ENCODE measurements at places on chromosomes 5 and 9.

DNA sequence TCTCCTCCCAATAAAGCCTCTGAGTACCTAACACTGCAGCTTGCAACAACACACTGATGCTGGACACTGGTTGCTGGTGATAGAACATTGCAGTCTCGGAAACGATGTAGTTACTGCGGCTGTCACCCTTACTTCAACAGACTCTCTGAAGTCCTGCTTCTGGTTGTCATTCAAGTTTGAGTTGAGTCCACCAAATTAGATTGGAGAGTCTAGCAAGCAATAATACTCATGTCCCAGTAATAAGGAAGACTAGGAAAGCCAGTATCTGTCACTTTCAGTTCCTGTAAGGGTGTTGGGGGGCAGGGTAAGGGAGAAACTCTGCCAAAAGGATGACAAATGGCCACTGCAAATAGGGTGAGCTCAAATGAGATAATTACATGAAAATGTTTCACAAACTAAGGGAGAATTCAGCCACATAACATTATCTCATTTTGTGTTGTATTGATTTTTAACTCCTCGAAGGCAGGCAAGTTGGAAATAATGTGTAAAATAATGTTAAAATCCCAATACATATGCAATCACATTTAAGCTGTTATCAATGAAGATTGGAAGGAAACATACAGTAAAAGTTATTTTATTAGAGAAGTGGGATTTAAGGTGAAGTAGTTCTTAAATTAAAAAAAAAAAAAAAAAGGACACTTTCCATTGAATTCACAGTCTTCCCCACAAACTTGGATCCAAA lies 849 bp upstream of the IFT74 start:
- no peak for DNase-seq

DNA sequence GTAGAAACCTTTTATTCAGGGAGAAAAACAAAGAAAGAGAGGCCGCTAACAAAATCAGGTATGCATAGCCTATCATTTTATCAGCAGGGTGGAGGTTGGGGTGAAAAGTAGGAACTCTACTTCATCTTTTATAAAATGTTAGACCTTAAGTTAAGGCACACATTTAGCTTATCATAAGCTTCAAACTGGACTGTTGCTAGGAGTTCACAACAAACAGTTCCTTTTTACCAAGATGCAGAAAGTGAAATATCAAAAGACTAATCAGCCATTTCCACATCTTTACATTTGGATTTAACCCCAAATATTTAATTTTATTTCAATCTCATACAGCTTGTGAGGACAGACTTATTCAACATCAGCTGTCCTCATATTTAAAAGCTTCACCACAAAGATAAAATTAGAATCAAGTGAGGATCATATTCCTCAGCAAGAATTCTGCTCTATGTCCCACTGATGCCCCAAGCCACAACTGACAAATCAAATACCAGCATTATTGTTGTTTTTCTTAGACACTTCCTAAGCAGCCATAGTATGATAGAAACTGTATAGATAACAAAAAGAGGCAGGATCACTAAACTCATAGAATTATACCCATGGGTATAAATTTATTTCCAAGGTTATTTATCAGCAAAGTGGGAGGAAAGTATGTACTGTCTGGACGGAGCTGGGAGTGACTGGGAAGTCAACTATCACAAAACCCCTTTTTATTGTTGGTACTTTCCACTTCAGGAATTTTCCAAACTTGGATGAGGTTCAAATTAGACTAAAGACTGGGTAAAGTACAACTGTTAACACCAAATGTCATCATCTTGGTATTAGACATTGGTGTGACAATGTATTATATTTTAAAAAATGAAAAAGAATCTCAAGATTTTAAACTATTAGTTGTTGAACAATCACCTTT lies 29.9 kb upstream of the MYOT start:
- DNase-seq: no peak

DNA sequence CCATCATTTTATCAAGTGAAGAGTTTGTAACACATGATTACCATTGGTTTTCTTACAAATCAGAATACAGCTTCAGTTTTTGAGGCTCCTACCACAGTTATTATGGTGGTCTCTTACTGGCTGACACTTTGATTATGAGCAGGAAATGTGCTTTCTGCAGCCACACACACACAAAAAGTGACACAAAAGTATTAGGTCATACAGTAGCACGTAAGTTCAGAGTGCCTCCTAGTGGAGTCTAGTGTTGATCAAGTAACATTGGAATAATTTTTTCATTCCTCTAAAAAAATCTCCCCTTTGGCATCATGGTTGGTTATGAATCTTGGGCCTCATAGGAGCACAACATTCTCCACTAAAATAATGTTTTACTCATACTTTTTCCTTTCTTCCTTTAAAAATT lies 37.6 kb downstream of the PAM start:
- no peak for DNase-seq

GRCh38 chr5:53971551-53971950 lies 338.8 kb downstream of the ARL15 start:
- no peak for DNase-seq
